ENCODE measurements at places on chromosomes 1 and 21.

- DNase-seq, result no peak
Observed at GRCh38 chr21:9753943-9754342, 767.4 kb upstream of the TPTE start.

DNA sequence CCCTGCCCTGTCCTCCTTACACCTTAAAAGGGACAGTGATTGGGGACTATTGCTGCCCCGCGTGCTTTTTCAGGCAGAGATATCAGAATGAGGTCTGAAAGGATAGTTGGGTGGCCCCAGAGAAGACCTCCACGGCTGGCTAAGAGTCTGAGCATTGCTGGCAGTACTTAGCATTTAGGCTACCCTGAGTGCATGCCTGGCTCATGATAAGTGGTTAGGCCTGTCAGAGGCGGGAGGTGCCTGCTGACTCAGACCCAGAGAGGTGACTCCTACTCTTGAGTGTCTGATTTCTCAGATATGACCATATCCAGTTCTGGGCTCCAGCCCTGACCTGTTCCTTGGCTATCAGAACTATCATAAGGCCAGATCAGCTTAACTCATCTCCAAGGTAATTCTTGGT, 213.7 kb downstream of the PBX1 start:
- DNase-seq, result peak; percentile 45

- DNase-seq, result no peak
Observed at GRCh38 chr1:161020509-161021164, at the start of gene F11R. Gene F11R, minus strand, starts transcription at chr1:161021152. Its CDS starts 79 bp downstream, at chr1:161021073.

GRCh38 chr1:78146205-78146771, 100.5 kb downstream of the GIPC2 start:
- no peak for DNase-seq

DNA sequence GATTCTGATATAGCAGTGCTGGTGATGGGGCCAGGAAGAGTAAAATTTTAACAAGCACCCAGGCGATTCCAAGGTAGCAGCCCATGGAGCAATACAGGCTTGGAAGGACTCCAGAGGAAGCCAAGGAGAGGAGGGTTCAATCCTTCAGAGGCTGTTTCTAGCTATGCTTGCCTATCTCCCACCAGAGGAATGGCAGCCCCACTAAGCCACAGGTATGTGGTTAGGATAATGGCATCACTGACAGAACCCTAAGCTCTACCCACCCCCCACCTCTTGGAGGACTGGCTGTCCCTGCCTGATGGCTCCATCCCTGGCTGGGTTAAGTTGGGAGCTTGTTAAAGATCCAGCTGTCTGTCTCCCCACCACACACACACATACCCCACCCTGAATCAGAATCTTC, 19.3 kb upstream of the PTAFR start:
- DNase-seq, result no peak

- DNase-seq, result no peak
Observed at GRCh38 chr1:201108614-201109013, 3.6 kb downstream of the CACNA1S start.

- DNase-seq, result no peak
Observed at GRCh38 chr1:65813956-65814355, 21.3 kb downstream of the PDE4B start.

DNA sequence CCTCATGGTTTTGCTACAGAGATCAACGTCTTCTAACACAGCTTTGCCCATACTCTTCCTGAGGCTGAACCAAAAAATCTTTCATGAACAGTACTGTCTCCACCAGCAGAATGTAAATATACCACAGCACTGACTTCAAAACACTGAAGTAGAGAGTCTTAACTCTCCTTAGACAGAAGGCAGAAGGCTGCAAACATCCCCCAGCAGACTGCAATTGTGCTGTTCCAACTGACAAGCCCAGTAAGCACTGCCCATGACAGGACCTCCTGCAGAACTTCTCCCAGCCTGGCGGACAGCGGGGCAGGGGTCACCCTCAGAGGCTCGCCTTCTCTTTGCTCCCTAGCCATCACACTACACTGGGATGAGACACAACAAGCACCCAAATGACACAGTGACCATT, 218.7 kb downstream of the RERE start:
- DNase-seq, result no peak

DNA sequence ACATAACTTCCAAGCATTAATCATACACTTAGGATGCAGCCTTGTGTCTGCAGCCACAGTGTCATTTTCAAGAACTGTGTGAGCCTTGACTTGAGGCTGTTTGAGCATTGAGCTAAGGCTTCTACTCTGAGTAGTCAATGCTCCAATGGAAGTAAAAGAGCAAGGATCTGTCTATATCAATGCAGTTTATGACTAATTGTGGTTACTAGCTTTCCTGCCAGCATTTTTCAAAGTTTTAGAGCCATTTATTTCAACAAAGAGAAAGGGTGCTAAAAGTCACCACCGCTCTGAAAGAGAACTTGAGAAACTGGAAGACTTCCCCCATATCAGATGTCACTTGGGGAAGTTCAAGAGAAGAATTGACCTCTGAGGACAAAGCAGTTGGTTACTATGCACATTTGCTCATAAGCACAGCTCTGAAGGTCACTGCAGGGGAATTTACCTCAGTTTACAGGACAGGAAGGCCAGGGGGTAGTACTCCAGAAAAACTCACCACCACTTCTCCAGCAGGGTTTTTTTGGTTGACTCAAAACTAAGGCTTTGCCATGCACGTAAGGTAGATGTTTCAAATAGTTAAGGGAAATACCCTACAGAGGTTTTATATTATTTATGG, 24.5 kb upstream of the RGS1 start:
- DNase-seq, result no peak

DNA sequence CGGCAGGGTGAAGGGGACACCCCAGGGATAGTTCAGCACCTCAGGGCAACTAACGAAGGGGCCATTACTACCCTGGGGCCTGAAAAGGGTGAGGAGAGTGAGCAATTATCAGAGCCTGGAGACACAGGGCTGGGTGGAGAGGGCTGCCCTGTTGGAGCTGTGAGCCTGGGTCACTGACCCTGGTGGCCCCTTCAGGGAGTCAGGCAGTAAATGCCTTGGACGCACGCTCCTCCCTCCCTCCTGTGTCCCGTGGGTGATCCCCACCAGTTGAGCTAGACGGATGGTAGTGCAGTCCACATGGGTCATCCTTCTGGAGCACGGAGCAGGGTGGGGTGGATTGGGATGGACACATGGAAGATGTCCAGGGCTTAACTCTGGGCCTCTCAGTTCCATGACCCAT, 305.3 kb downstream of the PTPRU start:
- DNase-seq, result no peak

GRCh38 chr1:67308136-67308535, 463 bp downstream of the IL12RB2 start:
- no peak for DNase-seq

- DNase-seq, result no peak
Observed at GRCh38 chr1:156754219-156754618, 2.7 kb upstream of the HDGF start.

- DNase-seq, result no peak
Observed at GRCh38 chr1:226512076-226512728, 36.4 kb upstream of the STUM start.

DNA sequence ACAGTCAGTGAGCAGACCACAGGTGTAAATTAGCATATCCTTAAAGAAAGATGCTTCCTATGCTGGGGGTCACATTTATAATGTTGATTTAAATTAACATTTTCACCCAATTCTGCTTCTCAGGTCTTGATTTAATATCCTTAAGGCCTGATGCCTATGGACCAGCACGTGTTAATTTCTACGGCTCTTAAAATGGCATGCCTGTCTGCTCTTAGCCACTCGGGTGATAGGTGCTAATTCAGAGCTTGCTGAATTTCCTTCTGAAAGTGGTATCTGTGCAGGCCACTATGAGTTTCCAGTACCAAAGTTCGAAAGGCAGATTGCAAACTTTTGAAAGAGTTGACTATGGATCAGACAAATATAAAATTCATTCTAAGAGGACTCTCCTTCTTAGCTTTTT, 487.4 kb upstream of the ADGRL2 start:
- DNase-seq, result no peak

DNA sequence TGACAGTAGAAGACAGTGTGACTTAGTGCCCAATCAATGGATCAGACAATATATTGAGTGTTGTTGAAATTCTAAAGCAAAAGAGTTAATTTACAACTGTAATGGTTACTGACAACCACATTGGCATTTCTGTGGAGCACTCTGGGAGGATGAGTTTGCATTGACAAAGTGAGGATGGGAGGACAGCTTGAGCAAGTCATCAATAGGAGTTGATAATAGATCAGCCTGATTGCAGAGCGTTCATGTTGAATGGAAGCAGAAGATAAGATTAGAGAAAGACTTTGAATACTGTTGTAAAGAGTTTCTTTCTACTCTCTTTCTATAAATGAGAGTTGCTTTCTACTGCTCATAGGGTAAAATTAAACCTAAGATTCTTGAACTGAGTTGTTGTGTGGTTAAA, 3.9 kb downstream of the EEIG2 start:
- DNase-seq, result no peak

- DNase-seq, result no peak
Observed at GRCh38 chr1:43366601-43367025, 1.2 kb downstream of the ELOVL1 start.
